ENCODE measurements at places on chromosomes 2 and 18.
A peak's percentile ranks its signal among the peaks of the same experiment; 100 is the strongest.

DNA sequence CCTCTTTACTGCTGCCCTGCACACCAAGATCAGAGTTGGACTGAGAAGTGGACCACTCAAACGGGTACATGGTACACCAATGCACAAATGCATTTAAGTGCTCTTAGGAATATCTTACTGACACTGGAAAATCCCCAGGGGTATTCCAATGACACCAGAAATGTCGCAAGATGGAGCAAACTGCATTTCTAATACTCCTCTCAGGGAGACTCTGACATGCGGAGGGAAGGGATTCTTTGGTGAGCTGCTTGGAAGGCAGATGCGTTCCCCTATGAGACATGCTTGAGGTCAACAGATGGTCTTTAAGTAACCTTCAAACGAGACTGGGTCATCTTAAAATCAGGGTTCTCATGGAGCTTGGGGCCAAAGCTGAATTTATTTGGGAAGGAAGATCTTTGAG is 521.8 kb upstream of the TCF4 start:
- no peak for DNase-seq

- no peak for DNase-seq
These were observed 599.5 kb upstream of the ZNF804A start for GRCh38 chr2:183998797-183999190.

- no peak for DNase-seq
These were observed 19.4 kb upstream of the ZSWIM2 start for GRCh38 chr2:186868344-186868743.

- DNase-seq, result no peak
These were observed 126.6 kb downstream of the TMEM131 start for GRCh38 chr2:97868986-97869721.

DNA sequence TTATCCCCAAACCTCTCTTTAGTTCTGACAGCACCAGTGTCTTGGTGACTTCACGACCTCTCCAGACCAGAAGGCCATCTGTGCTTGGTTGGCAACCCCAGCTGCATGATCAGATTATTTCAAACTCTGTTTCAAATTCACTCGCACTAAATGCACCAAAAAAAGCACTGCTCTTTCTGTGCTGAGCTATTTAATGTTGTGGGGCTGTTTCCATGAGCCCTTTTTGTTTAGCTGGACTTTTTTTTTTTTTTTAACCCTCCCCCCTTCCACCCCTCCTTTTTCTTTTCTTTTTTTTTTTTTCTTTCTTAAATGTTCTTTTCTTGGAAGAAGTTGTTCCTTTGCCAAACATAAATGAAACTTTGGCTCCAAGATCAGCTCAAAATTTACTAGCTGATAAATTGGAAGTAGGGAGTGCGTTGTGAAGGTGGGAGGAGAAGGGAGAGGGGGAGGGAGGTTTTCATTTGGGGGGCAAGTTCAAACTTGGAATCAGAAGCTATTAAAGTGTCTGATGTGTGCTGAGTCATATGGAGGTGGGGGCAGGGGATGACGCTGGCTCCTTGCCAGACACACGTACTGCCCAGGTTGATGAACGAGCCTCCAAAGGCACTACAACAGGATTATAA is 543.0 kb upstream of the TNP1 start:
- DNase-seq, result peak; percentile 87

GRCh38 chr2:55425431-55425831 is 5.8 kb upstream of the CCDC88A start:
- no peak for DNase-seq

DNA sequence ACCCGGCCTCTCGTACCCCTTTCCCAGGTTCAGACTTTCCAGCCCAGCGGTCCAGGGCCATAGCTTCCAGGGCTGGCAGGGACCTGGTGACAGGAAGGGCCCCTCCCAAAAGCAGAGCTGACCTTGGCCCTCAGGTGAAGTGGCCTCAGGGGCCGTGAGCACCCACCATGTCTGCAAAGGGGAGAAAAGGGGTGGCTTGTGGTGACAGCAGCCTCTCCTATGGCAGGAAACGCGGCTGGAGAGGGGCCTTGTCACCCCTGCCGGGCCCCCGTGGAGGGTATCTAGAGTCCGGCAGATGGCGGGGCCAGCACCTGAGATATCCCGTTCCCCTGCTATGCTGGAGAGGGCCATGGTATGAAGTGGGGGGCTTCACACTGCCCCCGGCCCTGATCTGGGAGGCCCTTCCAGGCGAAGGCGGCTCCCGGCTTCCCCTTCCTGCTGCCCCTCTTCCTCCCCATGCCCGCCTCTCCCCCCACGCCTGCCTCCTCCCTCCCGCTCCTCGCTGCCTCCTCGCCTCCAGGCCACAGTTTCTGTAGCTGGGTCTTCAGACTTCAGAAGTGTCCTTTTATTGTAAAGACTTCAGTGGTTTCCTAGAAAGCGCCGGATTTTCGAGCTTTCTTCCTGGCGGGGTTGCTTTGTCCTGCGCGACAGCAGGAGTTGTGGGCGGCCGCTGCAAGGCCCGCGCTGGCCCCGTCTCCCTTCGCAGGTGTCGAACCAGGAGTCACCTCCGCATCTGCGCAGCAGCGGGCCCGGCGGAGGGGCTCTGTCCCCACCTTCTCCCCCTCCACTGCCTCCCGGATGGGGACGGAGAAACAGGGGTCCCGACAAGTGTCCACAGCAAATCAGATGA is 240.5 kb upstream of the MYT1L start:
- no peak for DNase-seq

GRCh38 chr2:18961991-18962421 is 372.6 kb upstream of the NT5C1B start:
- no peak for DNase-seq

- no peak for DNase-seq
These were observed 123.3 kb upstream of the NYAP2 start for GRCh38 chr2:225276207-225276606.

DNA sequence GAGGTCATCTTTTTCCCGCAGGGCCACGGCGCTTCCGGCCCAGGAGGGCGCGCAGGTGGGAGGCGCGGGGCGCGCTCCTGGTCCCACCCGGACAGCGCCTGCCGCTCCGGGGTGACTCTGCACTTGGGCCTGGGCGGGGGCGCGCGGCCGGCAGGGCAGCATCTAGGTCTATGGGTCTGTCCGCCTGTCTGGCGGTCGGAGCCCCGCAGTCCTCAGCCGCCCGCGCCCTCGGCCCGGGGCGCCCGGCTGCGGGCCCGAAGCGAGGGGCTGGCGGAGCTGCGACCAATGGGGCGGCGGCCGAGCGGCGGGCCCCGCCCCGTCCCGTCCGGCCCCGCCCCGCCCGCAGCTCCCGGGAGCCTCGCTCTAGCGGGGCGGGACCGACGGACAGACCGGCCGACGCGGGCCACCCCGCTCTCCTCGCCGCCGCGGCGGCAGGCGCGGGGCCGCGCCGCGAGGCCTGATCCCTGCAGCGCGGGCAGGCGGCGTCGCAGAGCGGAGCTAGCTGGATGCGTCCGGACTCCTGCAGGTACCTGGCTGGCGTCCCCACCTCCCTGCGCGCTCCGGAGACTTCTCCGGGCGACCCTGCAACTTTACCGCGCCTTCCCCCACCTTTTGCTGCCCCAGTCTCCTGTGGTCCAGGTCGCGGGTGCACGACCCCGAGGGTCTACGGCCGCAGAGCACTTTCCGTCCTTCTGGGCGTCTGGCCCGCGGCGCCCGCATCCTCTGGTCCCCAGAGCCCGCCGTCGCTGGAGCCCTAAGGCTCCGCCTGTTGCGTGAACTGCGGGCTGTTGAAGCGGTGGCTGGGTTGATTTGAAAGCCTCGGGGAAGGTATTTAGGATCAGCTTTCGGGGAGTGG is at the start of gene KCNS3:
Gene KCNS3 (plus strand): TSS at position 387 of the 856 bp plus-strand sequence. CDS start 52,342 bp downstream, outside the sequence.
- peak; percentile 33 for DNase-seq

DNA sequence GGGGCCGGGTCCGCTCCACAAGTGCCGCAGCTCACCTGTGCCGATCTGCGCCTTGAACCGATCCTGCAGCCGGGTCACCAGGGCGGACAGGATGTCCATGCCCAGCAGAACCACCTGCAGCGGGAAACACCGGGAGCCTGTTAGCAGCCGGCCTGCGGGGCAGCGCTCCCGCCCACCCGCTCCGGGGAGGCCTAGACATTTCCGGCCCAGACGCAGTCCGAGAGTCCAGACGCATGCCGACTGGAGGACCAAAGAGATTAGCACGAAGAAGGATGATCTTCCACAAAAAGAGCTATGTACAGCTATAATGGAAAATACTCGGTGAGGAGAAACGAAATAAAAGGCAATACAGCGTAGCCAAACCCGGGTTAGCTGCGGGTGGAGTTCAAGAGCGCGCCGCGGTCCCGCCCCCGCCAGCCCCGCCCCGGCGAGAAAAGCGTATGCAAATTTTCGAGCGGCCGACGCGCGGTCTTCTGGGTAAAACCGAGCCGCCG is 421 bp upstream of the RNU4ATAC start:
- peak; percentile 92 for DNase-seq

- DNase-seq, result no peak
These were observed 33.8 kb downstream of the UBXN4 start for GRCh38 chr2:135775420-135775819.

DNA sequence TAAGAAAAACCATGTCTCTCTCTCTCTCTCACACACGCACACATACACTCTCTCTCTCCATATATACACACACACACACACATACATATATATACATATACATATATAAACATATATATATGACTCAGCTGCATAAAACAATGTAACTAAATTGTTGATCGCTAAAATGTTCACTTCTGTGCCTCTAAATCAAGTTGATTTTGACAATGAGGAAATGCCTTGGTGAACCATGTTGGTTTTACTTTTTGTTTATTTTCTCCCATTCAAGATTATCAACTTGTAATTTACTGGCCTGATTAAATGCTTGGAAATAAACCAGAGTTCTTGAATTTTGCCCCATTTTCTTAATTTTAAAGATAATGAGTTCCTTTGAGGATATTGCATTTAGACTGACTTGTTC is 500.4 kb downstream of the PARD3B start:
- no peak for DNase-seq

DNA sequence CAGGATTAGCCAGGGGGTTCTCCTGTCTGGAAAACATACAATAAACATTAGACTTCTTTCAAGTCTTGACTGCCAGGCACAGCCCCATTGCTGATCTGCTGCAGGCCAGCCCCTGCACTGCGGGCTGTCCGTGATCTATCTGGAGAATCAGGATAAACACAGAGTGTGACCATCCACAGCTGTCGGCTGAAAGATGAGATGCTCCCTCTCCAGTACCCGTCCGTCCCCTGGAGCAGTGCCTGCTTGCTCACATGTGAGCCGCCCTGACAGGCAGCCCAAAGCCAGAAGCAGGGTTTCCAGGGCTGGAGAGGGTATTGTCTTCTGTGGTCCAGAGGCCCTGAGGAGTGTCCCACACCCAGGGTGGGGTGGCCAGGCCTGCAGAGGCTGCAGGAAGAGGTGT is 46.1 kb upstream of the FOSL2 start:
- no peak for DNase-seq

GRCh38 chr2:106113361-106113966 is 80.6 kb downstream of the UXS1 start:
- DNase-seq, result no peak

DNA sequence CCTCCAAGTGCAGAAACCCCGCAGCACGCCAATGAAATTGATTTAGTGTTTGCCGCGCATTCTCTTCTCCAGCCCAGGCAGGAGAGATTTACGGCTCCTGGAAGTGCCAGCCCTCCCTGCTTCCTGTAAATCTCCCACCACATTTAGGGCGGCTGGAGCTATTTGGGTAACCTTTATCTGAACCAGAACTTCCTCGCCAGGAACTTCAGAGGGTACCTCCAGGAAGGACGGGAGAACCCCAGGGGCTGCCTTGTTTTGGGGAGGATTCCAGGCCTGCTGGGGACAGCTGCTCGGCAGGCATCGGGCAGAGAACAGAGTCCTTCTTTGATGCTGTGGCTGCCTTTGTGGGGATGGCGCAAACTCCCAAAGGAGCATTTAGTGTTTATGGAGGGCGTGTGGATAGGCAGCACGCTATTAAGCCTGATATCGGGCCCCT is 122.0 kb upstream of the MYCN start:
- no peak for DNase-seq

GRCh38 chr2:9210030-9210429 is 3.4 kb downstream of the ASAP2 start:
- no peak for DNase-seq

Data from NCI-H2227 treated with DMSO at 0.1 percent for 48 hours (cell line).